ENCODE measurements at places on chromosomes 16 and 17.

- no peak for DNase-seq
Observed at GRCh38 chr17:80793851-80794267, 197.8 kb upstream of the CHMP6 start.

DNA sequence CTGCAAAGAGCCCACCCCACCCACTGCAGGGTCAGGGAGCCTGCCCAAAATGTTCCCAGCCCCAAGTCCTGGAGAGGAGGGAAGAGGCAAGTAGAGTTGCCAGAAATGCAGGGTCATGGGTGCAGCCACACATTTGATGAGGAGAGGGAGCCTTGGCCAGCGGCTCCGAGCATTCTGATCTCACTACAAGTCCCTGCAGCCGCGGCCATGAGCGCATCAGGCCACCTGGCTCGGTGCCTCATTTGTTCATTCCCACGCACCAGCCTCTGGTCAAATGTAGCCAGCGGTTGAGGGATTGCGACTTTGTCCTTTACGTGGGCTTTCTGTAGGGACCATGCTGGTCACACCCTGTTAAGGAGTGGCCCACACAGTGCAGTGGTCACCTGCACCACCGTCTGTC lies 48.7 kb downstream of the PGS1 start:
- DNase-seq = no peak

DNA sequence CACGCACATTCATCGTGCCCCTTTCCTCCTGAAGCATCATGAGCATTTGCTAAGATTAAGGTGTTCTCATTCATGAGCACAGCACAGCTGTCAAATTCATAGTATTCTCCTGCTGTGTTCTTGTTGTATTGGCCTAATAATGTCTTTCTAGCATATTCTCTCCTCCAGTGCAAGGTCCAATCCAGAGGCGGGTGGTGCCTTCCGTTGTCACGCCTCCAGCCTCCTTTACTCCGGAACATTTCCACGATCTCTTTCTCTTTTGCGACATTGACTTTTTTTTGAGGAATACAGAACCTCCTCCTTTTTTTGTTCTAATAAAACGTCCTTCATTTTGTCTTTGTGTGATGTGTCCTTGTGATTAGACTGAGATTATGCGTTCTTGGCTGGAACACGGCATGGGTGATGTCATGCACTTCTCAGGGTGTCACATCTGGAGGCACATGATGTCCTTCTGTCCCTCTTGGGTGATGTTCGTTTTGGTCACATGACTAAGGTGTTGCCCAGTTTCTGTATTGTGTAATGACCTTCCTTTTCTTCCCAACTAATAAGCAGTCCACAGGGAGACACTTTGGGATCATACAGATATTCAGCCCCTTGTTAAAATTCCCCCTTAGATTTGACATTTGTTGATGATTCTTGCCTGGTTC lies 66.3 kb downstream of the CLEC16A start:
- DNase-seq = peak; percentile 60

DNA sequence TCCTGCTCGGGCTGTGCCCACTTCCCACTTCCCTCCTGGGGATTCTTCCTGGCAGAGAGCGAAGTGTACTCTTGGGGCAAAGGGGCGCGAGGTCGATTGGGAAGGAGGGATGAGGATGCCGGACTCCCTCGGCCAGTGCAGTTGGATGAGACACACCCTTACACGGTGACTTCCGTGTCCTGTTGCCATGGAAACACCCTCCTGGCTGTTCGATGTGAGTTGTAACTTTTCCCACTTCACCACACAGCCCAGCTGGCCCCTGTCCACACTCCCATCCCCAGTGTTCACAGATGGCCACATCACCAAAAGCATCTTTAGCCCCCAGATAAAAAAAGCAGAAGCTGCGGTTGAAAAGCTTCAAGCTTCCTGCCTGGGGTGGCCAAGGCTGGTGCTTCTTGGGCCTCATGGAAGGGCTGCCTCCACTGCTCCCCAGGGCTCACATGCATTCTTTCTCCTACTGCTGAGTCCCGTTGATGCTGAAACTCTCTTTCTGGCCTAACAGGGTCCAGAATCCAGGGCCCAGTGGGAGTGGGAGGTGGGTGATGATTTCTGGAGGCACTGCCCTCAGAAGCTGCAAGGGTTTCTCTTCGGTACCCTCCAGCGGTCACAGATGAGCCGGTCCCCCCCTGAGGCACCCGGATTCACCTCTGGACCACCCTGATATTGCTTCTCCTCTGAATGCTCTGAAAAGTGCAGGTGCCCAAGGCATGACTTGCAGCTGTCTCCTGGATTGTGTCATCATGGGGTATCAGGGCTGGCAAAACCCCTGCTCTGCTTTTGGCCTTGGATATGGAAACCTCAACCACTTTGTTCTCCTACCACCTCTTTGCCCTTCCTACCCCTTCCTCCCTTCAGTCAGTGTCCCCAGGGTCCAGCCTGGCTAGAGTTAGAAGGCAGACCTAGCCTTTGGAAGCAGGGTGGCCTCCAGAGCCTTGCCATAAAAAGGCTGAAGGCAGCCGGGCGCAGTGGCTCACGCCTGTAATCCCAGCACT lies 2.2 kb upstream of the TRAF4 start:
- no peak for DNase-seq

- DNase-seq = no peak
Observed at GRCh38 chr16:61579195-61579594, 457.0 kb downstream of the CDH8 start.

- DNase-seq = no peak
Observed at GRCh38 chr17:38907930-38908675, 17.3 kb upstream of the LASP1NB start.

- DNase-seq = no peak
Observed at GRCh38 chr16:22784690-22785214, 29.2 kb upstream of the HS3ST2 start.

GRCh38 chr16:51763072-51763661 lies 612.1 kb upstream of the SALL1 start:
- no peak for DNase-seq

DNA sequence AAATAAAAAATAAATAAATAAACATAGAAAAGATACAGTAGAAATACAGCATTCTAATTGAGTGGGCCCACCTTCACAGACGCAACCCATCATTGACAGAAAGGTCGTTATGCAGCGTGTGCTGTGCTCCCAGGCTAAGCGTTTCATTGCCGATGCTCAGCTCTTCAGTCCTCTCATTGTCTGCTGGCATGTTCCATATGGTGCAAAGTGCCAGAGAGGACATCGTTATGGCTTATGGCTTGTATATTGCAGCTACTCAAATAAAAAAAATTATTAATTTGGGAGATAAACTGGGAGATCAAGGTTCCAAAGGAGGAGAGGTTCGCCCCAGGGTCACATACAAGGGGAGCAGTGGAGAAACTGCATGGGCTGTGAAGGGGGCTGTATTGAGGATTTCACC lies 11.3 kb upstream of the UBALD2 start:
- DNase-seq = no peak

GRCh38 chr17:42421507-42422338 lies 1.3 kb downstream of the CAVIN1 start:
- DNase-seq = no peak

Data from testis (tissue), 5 donors.